SK-N-MC (cell line): ENCODE measurements at places on chromosomes 16 and 17.
A peak's percentile ranks its signal among the peaks of the same experiment; 100 is the strongest.

- DNase-seq = no peak
These were observed 12.8 kb downstream of the CRYM start for GRCh38 chr16:21265104-21265837.

GRCh38 chr17:81926451-81927151 is 934 bp downstream of the MAFG start:
- DNase-seq = no peak

GRCh38 chr16:1444730-1445517 is 568 bp upstream of the CCDC154 start:
- no peak for DNase-seq

DNA sequence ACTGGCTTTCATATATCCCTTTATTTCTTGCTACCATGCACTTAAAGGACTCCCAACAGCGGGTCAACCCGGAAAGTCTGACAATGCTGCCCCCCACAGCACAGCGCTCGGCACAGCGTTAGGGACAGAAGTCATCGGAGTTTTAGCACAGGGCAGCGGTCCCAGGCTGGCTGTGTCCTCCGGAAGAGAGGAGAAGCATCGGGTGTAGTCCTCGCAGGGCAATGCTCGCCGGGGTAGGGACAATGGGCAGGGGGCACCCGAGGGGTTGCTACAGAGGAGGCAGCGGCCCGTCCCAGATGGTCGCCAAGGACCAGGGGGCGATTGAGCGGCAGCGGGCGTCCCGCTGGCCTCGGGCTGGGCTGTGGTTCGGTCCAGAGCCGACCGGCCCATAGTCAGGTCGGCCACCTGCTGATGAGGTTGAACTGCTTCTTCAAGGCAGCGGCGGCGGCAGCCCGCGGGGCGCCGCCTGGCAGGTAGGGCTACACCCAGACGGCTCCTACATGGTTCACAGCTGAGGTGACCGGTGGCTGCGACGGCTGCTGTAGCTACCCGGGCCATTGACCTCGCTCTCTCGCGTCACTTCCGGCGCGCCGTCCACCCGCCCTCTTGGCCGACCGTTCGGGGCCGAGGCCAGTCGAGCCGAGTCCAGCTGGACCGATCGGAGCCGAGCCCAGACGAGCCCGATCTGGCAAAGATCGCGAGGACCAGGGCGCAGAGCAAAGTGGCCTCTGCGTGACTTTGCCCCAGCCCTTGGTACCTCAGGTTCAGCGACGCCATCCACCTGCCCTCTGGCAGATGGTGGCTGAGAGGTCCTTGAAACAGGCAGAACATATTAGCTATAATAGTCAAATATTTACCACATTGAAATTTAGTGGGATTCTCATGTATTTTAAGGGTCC is 4.7 kb upstream of the LCMT1 start:
- no peak for DNase-seq

GRCh38 chr16:53068423-53068833 is 13.6 kb downstream of the CHD9 start:
- no peak for DNase-seq

DNA sequence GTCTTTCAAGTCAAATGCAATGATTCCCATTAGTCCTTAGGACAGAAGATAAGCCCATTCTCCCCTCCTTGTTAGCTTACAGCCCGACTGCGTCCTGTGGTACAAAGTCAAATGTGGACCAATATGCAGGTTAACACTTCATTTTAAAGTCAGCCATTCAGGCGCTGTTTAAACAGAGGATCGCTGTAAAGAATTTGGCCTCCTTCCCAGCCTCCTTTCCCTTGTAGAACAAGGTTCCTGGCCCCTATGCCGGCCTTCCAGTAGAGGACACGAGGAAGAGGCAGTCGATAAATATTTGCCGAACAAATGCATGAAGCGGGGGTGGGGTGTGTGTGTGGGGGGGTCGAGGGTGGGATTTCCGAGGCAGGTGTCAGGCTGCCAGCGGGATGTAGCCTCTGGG is 4.3 kb downstream of the SDK2 start:
- no peak for DNase-seq

GRCh38 chr16:30649725-30650368 is 913 bp upstream of the PRR14 start:
- no peak for DNase-seq

DNA sequence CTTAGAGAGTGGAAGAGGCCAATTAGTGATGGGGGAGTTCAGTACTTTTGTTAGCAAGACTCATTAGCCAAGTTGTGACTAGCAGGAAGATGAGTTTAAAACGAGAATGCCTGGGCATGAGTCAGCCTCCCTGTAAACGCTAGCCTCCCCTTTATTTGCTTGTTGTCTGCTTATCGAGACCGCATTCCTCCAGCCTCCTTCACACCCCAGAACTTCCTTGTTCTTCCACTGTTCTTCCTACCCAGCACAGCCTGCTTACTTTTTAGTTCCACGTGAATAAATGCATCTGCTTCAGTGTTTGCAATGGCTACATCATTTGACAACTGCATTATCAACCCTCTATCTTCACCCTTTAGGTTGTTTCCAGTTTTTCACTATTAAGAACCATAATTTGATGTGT is 20.2 kb upstream of the OR3A1 start:
- no peak for DNase-seq

GRCh38 chr16:25747160-25747758 is 55.5 kb downstream of the HS3ST4 start:
- DNase-seq = no peak

- no peak for DNase-seq
These were observed 121.5 kb downstream of the WSCD1 start for GRCh38 chr17:6191405-6192324.

DNA sequence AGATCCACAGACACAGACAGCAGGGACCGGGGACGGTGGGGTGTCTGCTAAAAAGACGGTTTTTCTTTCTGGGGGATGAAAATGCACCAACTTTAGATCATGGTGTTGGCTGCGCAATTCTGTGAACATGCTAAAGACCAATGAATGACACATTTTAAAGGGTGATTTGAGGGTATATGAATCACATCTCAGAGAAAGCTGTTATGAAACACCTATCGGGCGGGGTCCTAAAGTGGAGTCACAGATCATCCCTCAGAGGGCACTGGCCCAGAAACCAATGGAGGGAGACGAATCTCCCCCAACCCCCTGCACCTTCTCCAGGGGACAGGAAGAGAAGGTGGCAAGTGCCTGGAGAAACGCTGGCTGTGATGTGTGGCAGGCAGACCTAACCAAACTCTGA is 26.0 kb downstream of the KLHDC4 start:
- no peak for DNase-seq

GRCh38 chr17:81428121-81428515 is 32.9 kb downstream of the BAHCC1 start:
- DNase-seq = no peak

DNA sequence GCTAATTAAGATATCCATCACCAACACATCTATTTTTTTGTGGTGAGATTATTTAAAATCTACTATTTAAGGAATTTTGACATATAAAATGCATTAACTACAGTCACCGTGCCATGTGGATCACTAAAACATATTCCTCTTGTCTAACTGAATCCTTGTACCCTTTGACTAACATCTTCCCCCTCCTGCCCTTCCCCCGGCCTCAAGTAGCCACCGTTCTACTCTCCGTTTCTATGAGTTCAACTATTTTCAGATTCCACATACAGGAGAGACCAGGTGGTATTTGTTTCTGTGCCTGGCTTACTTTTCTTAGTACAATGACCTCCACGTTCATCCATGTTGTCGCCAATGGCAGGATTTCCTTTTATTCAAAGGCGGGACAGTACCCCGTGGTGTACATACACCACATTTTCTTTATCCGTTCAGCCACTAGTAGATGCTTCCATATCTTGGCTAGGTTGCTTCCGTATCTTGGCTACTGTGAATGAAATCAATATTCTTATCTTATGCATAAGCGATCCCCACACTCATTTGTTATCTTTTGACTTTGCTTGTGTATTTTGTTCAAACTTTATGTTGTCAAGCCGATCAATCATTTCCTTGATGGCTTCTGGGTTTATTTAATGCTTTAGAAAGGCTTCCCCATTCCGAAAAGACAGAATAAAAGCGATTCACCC is 134.7 kb downstream of the KCNJ12 start:
- no peak for DNase-seq

- no peak for DNase-seq
These were observed 20.9 kb downstream of the CDH11 start for GRCh38 chr16:65101009-65101408.

DNA sequence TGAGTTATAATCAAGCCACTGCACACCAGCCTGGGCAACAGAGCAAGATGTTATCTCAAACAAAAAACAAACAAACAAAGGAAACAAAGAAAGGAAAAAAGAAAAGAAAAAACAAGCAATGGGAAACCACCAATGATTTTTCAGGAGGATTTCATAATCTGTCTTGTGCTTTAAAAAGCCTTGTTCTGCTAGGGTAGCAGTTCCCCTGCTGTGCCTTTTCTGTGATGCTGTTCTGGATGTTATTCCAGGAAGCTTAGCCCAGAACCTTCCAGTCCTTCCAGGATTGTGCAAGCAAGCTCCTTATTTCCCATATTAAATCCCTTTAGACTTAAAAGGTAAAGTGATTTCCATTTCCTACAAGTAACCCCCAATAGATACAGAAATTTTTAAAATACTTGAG is 171.1 kb downstream of the ABCC12 start:
- no peak for DNase-seq

DNA sequence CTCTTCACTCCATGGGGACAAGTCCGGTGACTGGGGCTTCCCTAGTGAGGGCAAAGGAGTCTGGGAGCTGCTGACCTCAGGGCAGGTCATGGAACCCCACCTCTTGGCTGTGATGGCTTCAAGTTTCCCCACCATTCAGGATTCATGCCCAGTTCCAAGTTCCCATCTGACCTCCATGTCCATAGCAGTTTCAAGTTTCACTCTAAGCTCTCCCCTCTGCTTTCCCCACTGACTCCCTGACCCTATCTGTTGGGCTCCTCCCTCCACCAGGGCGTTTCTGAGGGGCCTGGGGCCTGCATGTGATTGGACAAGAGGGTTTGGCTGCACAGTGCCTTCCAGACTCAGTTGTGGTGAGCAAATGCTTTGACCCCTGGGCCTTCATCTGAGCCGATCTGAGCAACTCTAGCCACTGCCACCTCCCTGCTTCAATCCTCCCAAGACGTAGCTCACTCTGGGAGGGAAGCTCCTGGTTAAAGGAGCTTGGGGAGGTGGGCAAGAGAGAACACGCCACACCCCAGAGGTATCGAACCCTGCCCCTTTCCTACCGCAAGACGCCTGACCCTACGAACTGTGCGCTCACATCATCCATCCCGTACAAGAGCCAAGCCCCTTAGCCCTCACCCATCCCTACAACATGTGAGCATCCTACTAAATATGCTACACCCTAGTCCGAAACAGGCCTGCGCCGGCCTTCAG is 8.3 kb downstream of the ZNF629 start:
- no peak for DNase-seq

DNA sequence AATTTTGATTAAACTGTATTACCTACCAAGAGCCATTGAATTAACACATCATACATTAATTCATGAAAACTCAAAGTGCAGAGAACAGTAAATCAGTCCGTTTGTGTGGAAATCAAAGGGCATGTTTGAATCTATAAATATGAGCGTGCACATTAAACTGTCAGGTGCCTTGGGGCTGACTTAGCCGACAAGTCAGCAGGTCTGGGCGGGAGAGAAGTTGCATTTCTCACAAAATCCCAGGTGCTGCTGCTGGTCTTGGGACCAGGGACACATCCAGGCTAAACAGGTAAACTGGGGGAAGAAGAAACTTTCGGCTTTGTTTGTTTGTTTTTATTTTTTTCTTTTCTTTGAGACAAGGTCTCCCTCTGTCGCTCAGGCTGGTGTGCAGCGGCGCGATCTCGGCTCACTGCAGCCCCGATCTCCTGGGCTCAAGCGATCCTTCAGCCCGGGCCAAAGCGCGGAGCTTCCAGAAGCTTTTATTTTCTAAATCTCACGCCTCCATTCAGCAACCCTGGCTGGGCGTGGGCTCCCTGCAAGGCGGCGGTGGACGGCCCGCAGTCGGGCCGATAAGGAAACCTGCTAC is 213.9 kb downstream of the MRTFB start:
- DNase-seq = no peak

DNA sequence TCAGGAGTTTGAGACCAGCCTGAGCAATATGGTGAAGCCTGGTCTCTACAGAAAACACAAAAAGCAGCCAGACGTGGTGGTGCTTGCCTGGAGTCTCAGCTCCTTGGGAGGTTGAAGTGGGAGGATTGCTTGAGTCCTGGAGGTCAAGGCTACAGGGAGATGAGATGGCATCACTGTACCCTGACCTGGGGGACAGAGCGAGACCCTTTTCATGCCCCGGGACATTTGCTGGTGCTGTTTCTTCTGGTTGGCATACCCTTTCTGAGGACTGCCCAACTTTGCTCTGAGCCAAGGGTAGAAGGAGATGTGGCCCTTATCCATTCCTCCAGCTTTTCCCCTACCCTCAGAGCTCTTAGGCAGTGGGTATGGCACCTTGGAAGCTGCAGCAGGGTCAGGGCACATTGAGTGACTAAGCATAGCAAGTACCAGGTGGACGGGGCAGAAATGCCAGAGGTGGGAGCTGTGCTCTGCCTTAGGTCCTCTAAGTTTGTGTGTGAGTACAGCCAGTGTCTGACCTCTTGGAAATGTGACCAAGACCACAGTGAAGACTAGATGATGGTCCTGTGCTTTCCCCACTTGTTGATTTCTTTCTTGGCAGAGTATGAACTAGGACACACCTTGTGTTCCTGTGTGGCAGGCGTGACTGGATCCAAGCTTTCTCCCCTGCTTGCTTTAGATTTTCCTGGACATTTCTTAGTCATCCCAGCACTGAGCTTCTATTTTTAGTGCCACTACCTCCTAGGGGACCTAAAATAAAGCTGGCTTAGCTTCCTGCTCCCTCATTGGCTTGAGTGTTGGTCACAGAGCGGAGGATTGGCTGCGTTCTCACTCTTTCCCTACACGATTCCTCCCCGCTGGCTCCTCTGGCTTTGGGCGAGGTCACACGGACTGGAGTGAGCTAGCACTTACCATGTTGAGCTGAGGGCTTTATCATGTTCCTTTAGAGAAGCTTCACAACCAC is 9.9 kb upstream of the EDC4 start:
- DNase-seq = no peak

GRCh38 chr17:50219939-50220465 is 18.6 kb upstream of the COL1A1 start:
- no peak for DNase-seq

- no peak for DNase-seq
These were observed 167.2 kb upstream of the CDH11 start for GRCh38 chr16:65289022-65289421.

- peak; percentile 87 for DNase-seq
These were observed 38.9 kb downstream of the MRPS23 start for GRCh38 chr17:57810721-57811637.

- DNase-seq = no peak
These were observed 21.5 kb upstream of the RFFL start for GRCh38 chr17:35084987-35085386.

GRCh38 chr17:28788100-28788499 is 44.3 kb downstream of the TRAF4 start:
- no peak for DNase-seq

GRCh38 chr17:37516127-37516571 is 26.5 kb downstream of the DUSP14 start:
- no peak for DNase-seq

DNA sequence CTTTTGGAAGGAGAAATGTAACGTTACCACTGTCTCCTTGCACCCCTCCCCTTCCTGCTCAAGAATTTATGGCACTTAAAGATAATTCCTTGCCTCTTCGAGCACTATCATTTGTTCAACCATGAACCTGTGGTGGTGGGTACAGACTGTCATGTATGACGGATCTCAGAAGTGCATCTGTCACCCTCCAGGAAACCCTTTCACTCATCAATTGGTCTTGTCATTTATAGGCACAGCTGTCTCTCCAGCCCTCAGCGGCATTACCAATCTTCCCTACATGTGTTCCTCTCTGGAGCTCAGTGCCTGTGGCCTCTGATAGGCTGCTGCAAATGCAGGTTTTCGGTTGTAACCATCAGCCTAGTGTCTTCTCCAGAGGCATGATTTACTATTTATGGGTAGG is 15.0 kb downstream of the CNTNAP4 start:
- no peak for DNase-seq
